Aorta (tissue), 5 donors: ENCODE measurements at places on chromosomes 16 and 17.

GRCh38 chr16:10983159-10983558 is 38.8 kb downstream of the CLEC16A start:
- no peak for DNase-seq

DNA sequence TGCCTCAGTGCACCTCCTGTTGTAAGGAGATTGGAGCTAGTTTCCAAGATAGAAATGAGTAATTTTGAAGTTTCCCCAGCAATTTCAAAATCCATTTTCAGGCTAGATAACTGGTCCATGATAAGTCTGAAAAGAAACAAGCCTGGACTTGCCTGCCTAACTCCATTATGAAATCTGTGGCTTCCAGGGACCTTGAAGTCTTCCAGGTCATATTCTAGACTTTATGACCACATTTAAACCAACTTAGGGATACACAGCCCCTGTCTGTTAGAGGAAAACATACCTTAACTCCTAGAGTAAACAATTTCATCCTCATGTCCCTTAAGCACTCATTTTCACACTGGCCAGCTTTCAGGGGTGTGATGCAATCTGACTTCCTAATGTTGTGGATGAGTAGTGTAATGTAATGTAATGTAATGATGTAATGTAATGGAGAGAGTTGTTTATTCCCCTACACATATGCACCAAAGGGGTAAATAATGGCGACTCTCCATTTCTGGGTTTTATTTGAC is 96.7 kb upstream of the FAM20A start:
- DNase-seq = no peak

DNA sequence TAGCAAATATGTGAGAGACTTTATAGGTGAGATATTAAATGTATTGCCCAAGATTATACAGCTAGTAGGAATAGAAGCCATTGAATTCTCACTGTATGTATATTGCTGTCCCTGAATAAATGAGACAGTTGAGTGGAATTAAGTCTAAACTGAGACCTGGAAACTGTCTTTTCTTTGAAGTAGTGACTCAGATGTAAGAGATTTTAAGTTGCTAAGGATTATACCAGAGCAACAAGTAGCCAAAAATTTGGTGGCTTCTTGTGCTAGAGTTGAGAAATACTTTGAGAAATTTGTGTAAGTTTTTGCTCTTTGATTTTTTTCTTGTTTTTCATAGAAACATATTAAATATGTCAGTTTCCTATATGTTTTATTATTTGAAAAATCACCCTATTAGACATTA is 58.7 kb downstream of the TANC2 start:
- no peak for DNase-seq

GRCh38 chr17:17808706-17809432 is 27.9 kb downstream of the SREBF1 start:
- DNase-seq = no peak

DNA sequence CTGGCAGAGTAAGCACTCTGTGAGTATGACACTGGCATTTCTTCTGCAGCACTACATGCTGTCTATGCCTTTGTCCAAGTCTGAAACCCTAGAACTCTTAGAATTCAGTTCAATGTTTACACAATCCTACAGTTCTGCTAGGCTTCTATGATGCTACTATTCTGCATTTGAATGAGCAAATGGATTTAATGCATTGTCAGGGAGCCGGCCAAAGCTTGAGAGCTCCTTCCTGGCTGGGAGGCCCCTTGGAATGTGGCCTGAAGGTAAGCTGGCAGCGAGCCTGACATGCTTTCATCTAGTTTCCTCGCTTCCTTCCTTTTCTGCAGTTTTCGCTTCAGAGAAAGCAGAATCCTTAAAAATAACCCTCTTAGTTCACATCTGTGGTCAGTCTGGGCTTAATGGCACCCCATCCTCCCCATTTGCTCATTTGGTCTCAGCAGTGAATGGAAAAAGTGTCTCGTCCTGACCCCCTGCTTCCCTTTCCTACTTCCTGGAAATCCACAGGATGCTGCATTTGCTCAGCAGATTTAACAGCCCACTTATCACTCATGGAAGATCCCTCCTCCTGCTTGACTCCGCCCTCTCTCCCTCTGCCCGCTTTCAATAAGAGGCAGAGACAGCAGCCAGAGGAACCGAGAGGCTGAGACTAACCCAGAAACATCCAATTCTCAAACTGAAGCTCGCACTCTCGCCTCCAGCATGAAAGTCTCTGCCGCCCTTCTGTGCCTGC is at the start of gene CCL2:
TSS of gene CCL2 (plus strand) at position 635 of the 730 bp plus-strand sequence. CDS start at position 700, 65 bp downstream.
- peak; percentile 85 for DNase-seq

- DNase-seq = no peak
Measured at GRCh38 chr17:79211061-79211770, 136.6 kb downstream of the ENGASE start.

DNA sequence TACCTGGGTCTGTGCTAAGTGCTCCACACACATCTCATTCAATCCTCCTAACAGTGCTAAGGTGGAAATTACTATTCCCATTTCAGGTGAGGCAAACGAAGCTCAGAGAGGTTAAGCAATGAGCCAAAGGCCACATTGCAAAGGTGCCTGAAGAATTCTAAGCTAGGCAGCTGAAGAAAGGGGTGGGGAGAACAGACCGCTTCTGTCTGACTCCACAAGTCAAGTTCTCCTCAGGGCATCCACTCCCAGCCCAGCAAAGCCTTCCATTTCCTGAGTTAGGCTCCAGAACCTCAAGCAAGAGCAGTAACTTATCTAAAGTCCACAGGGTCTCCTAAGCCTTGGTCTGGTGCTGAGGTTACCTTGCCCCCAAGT is 27.0 kb upstream of the MRPS23 start:
- no peak for DNase-seq

DNA sequence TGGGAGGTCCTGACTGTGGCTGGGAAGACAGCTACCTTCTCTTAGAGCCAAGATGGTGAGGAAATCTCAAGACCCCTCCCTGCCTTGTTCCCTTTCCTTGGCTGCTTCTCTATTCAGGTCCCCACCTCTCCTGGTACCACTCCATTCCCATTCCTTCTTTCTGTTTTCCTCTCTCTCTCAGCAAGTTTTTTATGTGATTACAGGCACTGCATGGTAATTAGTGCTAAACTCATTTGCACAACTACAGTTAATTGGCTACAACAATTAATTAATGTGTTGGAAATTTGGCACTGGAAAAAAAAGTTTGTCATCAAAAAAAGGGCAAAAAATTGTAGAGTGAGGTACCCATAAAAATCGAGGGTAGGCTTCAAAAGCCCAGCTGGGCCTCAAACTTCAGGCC is 45.3 kb downstream of the NEUROD2 start:
- DNase-seq = no peak

DNA sequence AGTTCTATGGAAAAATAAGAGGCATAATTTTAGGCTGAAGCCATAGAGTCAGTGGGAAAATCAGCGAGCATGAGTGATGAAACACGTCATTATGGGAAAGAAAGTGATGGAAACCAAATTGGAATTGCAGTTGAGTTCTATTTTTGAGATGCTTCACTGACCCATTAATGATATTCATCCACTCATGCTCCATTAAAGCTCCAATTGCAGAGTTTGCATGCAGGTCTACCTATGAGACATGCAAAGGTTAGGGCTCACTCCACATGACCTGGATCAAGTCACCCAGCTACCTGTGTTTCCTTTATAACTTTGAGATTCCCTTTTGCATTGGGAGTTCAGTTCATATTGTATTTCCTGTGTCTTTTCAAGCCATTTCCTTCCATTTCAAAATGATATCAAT is 8.0 kb upstream of the KRTAP2-4 start:
- DNase-seq = no peak

GRCh38 chr16:4200781-4201137 is 41.1 kb downstream of the SRL start:
- DNase-seq = no peak

GRCh38 chr16:85638695-85639409 is 25.7 kb downstream of the GSE1 start:
- no peak for DNase-seq

DNA sequence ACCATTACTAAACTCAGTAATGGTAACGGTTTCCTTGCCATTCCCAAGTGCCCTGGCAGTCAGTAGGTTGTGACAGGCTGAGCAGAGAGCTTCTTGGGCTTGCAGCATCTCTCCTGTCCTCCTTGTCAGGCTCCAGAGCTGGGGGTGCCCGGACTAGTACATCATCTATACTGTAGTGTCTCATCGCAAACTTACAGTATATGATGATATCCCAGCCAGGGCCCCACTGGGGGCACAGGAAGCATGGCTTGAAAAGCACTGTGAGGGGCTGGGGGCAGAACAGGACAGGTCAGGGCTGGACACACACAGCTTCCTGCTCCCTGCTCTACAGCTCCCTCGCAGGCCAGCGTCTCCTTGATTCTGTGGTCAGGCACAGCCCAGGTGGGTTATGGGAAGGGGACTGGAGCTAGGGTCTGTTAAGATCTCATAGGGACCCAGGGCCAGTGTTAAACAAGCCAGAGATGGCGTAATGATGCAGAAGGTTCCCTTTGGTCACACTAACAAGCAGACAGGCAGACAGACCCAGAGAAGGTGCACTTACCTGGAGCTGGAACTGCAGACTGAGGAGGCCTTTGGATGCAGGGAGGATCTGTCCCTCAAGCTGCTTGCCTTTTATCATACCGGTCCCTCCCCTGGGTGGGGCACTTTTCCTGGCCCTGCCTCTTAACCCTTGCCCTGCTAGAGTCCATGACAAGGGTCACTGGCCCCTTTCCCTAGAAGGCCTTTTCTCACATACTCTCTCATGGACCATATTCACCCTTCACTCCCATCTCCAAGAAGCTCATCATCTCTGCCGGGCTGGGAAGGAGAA is 6.8 kb downstream of the ERAL1 start:
- DNase-seq = no peak

DNA sequence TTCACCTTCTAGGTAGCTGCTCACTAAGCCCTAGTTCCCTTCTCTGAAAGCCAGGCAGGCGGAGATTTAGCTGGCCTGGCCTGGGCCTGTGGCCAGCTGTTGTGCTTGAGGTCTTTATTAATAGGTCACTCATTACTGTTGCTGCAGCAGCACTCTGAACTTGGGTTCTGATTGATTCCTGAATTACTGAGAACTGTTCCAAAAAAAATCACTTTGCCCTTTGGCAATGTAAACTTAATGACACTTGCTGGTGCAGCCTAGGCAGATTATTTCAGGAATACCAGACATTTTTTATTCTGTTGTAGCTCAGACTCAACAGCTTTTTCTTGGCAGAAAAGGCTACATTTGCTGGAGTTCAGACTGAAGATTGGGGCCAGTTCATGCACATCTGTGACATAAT is 2.7 kb downstream of the TOM1L1 start:
- DNase-seq = no peak
